Activated T-helper 1 cell treated with Interleukin-2 at 50 U/mL for 16 hours (primary cell): ENCODE measurements at places on chromosomes 2 and 18.

- DNase-seq: no peak
These were observed 126.7 kb downstream of the BCL2 start for GRCh38 chr18:63192885-63193349.

DNA sequence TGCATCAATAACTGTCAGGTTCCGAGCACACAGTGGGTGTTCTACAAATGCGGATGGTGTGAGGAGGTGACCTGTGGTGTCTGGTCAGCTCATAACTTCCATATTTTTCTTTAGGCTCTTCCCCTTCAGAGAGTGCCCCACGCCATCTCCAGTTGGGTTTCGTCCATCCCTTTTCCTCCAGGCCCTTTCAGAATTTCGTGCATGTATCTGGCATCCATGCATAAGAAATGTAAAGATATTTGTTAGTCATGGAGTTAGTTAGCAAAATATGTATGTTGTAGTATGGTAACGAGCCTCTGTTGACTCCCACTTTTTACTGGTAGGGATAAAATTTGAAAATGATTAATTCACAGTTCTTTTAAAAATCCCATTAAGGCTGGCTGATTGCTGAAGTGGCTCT is 67.2 kb downstream of the SNTG2 start:
- DNase-seq: no peak

DNA sequence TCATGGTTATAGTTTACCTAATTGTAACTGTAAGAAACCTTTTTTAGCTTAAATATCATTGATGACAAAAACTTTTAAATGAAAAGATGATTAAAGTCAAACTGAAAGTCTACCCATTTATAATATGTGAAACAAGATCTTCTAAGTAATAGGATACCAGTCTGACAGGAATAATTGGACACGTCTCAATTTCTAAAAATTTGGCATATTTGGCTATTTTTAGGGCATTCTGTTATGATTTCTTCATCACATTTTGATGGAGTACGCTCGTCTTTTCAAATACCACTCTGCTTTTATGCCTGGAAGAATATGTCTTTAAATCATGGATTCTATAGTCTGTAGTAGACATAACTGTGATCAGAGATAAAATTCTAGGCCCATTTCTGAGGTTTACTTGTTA is 1.3 kb downstream of the R3HDM1 start:
- no peak for DNase-seq

DNA sequence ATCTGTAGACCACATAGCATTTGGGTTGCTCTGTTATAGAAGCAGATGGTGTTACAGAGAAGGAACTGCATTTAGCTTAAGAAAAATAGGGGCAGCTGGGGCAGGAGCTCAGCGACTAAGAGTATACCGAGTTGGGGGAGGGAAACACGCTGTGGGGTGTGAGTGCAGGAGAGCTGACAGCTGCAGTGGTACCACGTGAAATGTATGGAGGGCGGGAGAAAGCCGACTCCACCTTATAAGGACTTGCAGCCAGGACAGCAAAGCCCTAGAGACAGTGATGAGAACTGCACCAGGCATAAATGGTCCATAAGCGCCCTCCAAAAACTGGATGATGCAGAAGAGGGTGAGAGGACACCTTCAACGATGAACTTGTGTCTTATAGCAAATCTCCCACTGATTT is 237.6 kb downstream of the PRKCE start:
- no peak for DNase-seq

- no peak for DNase-seq
These were observed 150.2 kb upstream of the ALPP start for GRCh38 chr2:232228332-232228731.

DNA sequence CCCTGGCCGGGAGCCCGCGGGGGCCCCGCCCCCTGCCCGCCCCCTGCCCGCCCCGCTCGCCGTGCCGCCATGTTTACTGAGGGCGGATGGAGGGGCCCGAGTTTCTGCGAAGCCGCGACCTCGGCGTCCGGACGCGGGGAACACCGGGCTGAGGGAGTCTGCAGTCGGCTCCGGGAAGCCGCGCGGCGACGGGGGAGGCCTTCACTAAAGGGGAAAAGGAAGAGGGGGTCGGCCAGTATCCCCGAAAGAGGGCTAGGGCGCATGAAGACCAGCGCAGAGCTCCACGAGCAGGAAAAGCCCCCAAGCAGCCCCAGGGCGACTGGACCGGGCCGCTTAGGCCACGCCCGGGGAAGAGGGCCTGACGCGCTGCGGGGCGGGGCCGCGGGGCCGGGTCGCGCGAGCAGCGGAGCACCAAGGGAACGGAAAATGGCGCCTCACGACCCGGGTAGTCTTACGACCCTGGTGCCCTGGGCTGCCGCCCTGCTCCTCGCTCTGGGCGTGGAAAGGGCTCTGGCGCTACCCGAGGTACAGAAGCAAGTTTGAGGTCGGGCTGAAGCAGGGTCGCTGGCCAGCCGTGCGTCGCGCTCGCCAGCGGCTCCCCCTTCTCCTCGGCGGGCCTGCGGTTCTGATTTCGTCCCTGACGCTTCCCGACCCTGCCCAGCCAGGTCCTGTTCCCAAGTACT is at the start of the genes ATRAID and SLC5A6:
TSS of gene ATRAID (plus strand) at position 99 of the 683 bp plus-strand sequence. CDS start at position 427, 328 bp downstream.
TSS of gene SLC5A6 (minus strand) at position 326 of the 683 bp plus-strand sequence. CDS start 4,618 bp downstream, outside the sequence.
- DNase-seq: peak; percentile 84

GRCh38 chr18:37476182-37476581 is 89.4 kb downstream of the CELF4 start:
- no peak for DNase-seq

- DNase-seq: peak; percentile 90
These were observed at the start of gene TWSG1 for GRCh38 chr18:9334329-9334972. Gene TWSG1 (plus strand): TSS chr18:9334773. CDS start chr18:9337230, 2,457 bp downstream.

DNA sequence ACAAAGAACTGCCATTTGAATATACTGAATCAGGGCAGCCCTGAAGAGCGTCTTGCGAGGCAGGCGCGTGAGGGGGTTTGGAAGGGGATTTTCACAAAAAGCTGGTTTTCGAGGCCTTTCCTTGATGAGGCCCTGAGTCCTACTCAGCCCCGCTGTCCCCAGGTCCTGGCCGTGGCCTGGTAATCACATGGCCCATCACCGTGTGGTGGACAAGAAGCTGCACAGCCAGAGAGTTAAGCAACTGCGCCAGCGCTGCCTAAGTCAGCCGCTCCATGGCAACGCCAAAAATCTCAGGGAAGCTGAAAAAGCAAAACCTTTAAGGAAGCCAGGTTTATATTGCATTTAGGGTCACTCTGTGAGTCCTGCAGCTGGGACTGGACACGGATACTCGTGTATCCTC is 341.2 kb upstream of the MYT1L start:
- DNase-seq: no peak

DNA sequence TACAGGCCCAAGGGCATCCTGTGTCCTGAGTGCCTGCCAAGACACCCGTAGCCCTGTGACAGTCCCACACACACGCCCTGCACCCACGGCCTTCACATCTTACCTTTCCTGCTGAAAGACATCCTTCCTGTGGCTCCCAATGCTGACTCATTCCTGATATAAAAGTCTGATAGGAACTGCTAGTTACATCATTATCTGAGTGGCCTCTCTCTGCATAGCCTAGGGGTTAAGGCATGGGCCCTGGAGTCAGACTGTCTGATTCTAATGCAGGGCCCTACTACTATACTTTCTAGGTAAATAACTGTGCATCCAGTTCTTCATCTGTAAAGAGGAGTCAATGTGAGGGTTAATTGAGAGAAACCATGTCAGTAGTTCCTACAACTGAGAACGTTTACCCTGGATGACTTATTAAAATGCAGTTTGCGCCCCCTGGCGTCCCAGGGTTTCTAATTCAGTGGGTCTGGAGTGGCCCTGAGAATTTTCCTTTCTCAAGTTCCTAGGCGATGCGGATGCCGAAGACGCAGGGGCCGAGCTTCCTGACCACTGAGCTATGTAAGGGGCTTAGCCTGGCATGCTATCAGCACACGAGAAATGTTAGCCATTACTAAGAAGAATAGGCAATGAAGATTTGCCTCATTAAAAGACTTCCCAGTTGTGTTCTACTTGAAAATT is 6.0 kb upstream of the GPR45 start:
- peak; percentile 20 for DNase-seq

DNA sequence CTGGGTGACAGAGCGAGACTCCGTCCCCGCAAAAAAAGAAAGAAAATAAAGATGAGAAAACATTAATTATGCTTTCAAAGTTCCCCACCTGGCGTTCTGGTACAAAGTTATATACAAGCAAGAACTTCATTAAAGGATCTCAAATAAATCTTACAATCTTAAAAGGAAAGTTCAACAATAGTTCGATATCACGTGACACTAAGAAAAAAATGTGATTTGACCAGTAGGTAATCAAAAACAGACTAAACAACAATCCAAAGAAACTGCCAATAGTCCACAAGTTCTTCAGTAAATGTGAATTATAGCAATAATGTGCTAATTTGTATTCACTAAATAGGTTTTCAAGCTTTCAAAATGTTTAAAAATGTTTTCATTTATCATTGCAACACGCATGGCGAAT is 130.4 kb downstream of the NRXN1 start:
- no peak for DNase-seq

GRCh38 chr2:146477383-146477782 is 1367.4 kb upstream of the ACVR2A start:
- DNase-seq: no peak

GRCh38 chr18:63284827-63285733 is 34.5 kb downstream of the BCL2 start:
- DNase-seq: no peak

GRCh38 chr2:16653799-16654198 is 11.8 kb downstream of the CYRIA start:
- DNase-seq: no peak

DNA sequence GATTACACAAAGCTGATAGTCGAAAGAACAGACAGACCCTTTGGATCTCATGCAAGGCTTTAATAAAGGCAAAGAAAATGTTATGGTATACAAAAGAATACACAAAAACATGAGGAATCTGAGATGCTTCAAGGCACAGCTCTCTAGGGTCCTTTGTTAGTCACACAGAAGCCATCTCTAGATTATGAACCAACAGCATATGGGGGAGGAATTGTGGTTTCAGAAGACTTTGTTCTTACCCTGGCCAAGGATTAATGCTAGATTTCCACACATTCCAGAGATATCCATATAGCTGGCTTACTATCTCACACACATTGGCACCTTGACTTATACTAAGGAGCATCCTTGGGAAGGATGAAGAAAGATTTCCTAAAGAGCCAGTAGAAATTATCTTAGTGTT is 206.1 kb downstream of the GULP1 start:
- DNase-seq: no peak

GRCh38 chr2:145186303-145186702 is 666.4 kb upstream of the ZEB2 start:
- no peak for DNase-seq

- DNase-seq: no peak
These were observed 91.7 kb upstream of the LRRTM1 start for GRCh38 chr2:80396276-80396675.

- DNase-seq: no peak
These were observed 22.0 kb upstream of the KCNF1 start for GRCh38 chr2:10889651-10890215.

DNA sequence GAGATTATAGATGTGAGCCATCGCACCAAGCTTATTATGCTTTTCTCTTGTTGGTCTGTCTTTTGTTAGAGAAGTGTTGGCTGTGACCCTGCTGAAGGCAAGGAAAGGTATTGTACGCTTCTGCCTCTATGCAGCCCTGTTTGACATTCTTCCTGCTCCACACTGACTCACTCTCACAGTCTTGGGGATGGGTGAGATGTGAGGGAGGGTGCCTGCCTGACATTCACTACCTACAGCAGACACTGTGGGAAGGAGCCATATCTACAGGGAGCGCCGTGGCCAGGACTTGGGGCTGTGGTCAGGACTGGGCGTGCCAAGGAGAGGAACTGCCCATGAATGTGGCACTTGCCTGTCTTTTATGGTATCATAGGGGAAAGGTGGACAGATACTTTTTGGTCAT is 43.9 kb upstream of the FHL2 start:
- DNase-seq: no peak

DNA sequence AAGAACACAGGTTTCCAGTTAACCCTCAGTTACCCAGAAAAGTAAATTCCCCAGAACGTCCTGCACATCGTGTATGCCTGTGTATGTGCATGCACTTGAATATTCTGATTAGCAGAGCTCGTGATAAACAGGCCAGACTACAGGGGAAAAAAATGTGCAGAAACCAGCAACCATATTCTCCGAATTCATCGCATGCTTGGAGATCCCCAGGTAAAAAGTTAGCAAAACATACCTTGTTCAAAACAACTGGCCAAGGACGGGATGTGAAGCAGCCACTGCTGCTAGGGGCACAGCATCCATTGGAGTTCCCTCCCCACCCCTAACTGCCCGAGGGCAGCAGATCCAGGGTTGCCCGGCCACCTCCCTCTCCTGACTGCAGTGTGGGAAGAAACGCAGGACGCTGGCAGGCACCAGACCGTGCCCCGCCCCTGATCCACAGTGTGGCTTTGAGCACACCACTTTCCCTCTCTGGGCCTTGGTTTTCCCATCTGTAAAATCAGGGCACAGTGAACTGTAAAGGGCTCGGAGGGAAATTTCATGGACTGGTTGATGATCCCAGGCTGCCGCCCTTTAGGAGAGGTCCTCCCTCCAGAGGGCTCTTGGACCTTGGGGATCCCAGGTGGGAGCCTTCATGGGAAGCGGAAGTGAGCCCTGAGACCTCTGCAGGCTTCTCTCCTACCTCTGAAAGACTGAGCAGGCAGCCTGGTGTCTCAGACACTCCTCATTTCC is 11.9 kb upstream of the ARID5A start:
- DNase-seq: no peak

DNA sequence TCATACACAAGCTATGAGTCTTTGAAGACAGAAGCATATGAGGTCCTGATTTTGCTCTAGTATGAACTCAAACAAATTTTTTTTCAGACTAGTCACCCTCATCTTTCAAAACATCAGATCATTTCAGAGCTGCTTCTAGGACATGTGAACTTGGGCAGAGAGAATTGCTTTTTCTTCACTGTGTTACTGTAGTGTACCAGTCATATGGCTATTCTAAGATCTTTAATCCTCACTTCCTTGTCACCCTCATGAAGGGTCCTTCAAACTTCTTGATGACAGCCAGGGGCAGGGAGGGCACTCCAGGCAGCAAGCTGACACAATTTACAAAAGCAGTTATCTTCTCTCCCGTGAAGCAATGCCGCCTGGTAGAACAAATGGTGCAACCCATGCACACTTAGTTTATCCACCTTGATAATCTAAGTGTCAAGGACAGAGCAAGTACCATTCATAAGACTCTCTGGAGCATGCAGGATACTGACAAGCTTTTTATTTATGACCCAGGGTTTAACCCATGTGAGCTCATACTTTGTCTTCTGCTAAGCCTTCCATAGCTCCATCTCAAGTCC is 200.6 kb downstream of the DPP10 start:
- no peak for DNase-seq
